ENCODE measurements at places on chromosomes 7 and 10.

- no peak for DNase-seq
These were observed 383.8 kb upstream of the SORCS1 start for GRCh38 chr10:107548301-107548700.

GRCh38 chr7:85081392-85081791 is 105.5 kb downstream of the SEMA3D start:
- DNase-seq, result no peak

DNA sequence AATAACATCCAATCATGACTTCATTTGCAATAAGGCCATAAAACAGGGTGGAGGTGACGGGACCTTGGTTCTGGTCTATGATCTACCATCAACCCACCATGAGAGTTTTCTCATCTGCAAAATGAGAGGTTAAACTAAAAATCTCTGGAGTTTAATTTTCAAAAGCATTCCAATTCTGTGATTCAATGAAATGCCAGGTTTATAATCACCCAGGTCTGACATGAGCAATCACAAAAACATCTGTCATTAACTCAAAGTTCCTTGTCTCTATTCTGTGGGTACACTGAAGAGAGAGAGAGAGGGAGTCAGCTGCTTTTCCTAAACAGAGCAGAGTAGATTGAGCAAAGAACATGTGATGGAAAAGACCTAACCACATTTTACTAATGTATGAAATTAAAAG is 75.4 kb downstream of the NUDCD3 start:
- DNase-seq, result no peak

- DNase-seq, result no peak
These were observed 8.6 kb downstream of the MUC3A start for GRCh38 chr7:100957832-100958421.

DNA sequence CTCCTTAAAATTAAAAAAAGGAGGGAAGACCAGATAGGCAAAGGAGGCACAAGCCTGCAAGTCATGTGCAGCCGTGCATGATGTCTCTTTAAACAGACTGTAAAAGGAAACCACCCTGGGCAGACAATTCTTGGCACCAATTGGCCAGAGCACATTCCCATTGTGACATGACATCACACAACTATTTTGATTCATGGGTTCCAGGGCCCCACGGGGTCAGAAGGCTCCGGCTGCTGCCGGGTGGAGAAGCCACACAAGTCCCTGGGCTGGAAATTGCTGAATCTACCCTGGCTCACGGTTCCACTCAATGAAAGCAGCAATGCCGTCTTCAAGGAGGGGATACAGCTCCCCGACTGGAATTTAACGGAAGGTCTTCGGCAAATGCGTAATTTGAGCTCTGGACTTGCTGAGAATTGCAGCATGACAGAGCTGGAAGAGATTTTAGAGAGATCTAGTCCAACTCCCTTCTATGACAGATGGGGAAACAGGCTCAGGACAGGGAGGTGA is 140.5 kb downstream of the PRKAG2 start:
- no peak for DNase-seq

DNA sequence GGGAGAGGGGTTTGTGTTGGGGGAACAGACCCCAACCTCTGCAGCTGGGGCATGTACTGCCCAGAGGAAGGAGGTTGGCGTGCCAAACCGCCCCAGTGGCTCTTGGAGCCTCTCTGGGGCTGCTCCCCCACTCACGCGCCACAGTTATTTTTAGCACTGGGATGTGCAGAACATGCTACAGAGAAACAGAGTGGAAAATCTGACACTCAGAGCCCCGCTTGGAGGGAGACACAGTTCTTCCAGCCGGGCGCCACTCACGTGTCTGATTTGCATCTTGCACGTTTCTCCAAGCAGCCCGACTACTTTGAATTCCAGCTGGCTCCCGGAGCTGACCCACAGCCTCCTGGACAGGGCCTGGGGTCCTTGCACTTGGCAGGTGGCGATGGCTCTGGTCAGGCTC is 182.0 kb downstream of the RPS24 start:
- no peak for DNase-seq

- no peak for DNase-seq
These were observed 152.5 kb downstream of the SORCS1 start for GRCh38 chr10:107011992-107012391.

DNA sequence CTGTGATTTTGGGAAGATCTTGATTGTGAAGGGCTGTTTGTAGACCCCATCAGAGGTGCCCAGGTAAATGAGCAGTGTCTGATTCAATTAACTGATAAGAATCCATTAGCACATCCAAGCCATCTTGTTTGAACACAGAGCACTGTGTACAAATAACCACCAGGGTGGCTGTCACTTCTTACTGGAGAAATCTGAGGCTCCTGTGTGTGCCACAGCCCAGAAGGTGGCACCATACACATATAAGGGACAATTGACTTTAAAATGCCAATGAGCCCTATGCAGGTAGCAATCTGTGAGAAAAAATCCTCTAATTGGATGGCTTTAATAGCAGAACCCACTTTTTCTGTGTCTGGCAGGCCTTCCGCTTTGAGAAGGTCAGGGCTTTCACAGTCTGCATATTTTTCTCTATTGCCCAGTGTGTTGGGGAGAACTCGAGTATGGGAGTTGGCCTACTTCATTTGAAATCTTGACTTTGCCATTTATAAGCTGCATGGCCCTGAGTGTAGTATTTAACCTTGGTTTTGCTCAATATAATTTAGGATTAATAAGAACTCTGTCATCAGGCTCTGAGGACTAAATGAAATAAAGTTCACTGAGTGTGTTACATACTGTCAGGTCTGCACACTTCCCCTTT is 517.4 kb downstream of the CCSER2 start:
- DNase-seq, result no peak

DNA sequence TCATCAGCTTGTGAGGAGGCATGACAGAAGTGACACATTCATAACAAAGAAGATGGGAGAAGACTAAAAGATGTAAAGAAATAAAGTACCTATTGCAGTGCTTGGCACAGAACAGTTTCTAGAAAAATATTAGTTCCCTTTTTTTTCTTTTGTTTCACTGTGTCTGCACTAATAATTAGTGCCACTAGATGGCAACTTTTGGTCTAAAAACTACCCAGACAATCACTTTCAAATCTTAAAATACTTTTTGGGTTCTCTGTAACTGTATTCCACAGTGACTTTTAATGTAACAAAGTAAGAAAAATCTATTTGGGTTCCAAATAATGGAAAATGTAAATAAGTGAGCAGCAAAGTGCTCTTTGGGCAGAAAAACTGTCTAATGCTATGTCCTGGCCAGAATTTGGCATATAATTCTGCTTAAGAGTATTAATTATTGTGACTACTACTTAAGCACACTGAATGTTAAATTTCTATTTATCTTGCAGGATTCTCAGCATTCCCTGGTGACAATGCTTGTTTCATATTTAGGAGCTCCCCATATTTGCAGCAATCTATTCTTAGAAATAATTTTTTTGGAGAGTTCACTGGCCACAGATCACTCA is 134.8 kb upstream of the KIF5B start:
- DNase-seq, result no peak

DNA sequence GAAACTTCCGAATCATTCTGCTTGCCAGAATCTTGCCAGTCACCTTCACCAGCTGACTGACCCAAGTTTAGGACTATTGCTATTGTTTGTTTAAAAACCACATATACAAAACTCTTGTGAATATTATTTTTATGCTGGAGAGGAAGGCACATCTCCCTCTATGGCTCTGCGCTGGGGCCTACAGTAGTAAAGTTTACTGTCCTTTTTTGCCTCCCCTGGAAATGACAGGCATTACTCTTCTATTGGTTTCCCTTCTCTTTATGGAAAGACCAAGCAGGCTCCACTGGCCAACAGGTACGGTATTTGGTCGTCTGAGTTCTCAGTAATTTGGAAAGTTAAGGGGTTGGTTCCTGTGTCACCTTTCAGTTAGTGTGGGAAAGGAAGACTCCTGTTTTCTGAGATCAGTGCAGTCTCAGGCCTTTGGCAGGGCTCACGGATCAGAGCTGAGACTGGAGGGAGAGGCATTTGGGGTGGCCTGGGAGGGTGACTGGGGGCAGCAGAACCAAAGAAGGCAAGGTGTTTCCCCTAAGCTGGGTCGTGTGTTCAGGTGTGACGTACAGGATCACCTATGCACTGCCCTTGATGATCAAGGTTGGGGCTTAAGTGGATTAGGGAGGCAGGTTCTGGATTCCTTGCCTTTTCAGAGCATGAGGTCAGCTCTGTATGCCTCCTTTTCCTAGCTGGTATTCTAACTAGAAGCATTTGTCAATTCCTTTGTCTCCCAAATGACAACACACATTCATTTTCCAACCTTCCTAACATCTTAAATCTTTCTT is 16.0 kb upstream of the KIF5B start:
- no peak for DNase-seq

DNA sequence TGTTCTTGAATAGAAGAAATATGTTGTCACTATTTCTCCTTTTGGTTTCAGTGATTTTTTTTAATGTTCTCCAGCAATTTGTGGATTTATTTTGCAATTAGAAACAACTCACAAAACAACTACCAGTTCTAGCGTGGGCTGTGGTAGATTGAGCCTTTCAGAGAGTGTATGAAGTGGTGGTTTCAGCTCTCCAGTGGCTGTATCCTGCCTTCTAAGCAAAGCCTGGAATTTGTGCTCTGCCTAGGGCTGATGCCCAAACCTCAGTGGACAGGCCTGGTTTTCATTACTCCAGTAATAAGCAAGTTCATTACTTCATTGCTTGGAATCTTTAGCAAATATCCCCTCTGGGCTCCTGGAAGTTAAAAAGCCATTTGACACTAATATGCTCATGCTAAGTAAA is 35.9 kb downstream of the APBB1IP start:
- DNase-seq, result no peak

- no peak for DNase-seq
These were observed 127.4 kb upstream of the AGR3 start for GRCh38 chr7:17009007-17009719.

DNA sequence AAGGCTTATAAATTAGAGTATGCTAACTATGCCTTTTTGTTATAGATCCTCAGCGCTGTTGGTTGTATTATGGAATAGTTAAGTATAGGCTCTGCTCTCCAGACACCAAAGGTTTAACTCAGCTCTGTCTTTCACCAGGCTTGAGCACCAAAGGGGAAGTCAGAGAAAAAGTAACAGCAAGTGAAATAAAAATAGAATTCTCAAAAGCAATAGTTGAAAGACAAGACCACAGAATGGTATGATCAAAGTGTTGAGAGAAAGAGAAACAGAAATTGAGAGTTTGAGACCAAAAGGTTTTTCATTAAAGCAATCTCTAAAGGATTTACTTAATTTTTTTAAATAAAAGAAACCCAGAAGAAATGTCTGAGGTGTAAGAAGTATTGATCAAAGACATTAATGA is 529.8 kb upstream of the C7orf33 start:
- DNase-seq, result no peak

DNA sequence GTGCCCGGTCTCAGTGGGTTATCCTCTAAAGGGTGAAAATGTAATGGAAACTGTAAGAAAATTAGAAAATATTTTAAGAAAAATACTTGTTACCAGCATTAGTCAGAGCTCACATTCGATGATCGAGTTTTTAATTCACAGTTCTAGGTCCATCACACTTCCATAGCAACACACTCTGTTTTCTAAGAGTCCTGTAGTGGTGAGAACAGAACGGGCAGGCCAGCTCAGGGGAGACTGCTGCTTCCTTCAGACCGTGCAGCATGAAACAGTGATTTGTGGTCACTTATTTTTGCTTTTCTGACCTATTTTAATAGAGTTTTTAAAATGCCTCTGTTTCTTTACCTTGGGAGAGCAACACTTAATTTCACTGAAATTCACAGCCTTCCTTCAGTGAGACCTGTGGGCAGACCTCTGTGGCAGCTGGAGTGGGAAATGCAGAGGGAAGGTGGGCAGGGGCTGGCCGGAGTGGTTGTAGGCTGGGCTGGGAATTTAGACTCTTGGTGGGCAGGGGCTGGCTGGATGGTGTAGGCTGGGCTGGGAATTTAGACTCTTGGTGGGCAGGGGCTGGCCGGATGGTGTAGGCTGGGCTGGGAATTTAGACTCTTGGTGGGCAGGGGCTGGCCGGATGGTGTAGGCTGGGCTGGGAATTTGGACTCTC is 1.5 kb downstream of the SUN1 start:
- no peak for DNase-seq

All from activated naive CD4-positive, alpha-beta T cell treated with Interleukin-2 at 50 U/mL for 16 hours (primary cell).